NCI-H526 treated with DMSO at 0.1 percent for 48 hours (cell line): ENCODE measurements at places on chromosomes 6 and 20.

GRCh38 chr6:163384510-163384909 lies 30.0 kb upstream of the QKI start:
- no peak for DNase-seq

DNA sequence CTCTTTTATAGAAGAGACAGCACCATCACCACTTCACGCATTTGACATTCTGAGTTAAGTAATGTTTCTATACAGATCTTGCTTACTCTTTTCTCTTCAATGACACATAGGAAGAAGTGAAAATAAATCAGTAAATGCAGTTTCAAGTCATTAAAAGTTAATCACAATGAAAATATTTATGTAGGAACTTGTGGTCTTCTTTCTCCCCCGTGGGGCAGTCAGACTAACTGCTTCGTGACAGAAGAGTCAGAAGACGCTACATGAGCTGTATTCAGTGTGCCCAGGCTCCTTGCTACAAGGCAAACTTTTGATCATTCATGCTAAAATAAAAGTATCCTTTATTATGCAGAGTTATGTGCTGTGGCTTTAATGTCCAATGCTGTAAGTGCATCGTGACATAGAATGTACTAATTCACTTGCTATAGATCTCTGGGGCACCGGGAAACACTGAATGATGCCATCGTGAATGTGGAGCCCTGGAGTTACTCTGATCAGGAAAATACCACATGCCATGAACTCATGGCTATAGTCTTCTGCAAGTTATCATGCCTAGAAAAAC lies 117.8 kb upstream of the TRAF3IP2 start:
- DNase-seq, result no peak

- DNase-seq, result no peak
Observed at GRCh38 chr6:126312013-126312665, 27.8 kb upstream of the CENPW start.

- DNase-seq, result no peak
Observed at GRCh38 chr6:44590471-44590870, 203.0 kb downstream of the CDC5L start.

DNA sequence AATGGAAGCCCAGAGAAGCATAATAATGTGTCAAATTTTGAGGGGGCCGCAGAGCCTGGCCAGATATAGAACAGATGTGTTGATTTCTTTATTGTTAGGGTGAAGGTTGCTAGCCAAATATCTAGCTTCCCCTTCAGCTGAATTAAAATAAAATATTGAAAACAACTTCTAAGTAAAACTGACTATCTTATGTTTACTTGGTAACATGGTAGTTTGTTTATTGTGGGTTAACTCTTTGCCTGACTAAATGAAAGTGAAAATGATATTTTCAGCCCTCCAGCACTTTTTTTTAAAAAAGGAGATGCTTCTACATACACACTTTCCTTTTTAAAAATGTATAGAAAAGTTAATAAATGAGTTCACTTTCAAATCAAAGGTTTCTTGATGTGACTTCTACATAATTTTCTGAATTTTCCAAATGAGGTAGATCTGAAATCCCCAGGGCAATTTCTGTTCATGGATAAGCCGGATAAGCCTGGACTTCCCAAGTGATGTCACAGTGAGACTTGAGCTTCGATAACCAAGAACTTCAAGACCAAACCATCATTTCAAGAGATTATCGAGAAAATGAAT lies 172.1 kb upstream of the OLIG3 start:
- no peak for DNase-seq

- DNase-seq, result no peak
Observed at GRCh38 chr6:139165324-139165723, 30.4 kb downstream of the HECA start.

DNA sequence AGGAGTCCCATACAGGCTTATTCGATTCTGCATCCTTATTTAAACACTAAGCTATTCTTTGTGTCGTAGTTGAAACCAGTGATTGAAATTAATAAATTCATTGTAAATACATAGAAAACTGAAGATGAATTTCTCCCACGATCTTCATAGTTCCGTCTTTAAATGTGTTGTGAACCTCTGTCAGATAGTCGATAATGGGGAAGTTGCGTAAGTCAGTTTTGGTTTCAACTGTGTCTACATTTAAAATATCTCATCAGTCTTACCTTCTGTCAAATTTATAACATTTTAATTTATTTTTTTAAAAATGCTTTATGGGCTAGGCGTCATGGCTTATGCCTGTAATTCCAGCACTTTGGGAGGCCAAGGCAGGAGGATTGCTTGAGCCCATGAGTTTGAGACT lies 12.7 kb downstream of the STX11 start:
- no peak for DNase-seq

DNA sequence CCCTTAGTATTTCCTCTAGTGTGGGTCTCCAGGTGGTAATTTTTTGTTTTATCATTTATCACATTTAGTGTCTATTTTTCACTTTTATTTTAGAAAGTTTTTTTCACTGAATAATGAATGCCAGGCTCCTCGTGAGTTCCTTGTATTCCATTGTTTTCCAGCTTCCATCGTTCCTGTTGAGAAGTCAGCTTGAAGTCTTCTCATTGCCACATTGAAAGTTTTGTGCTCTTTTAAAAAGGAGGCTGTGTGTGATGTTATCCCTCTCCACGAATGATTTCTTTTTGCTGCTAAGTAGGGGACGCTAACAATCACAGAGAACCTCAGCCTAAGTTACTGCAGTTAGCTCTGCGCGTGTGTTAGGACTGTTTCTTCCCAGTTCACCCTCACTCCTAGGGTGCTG lies 194.5 kb downstream of the TAF4 start:
- no peak for DNase-seq

- DNase-seq, result peak; percentile 92
Observed at GRCh38 chr6:45416700-45417099, 39.0 kb upstream of the SUPT3H start.

GRCh38 chr6:111994791-111995190 lies 59.1 kb upstream of the CCN6 start:
- no peak for DNase-seq

- no peak for DNase-seq
Observed at GRCh38 chr6:25606151-25606550, 45.9 kb upstream of the SCGN start.

GRCh38 chr20:24567508-24567907 lies 98.1 kb downstream of the SYNDIG1 start:
- DNase-seq, result no peak

DNA sequence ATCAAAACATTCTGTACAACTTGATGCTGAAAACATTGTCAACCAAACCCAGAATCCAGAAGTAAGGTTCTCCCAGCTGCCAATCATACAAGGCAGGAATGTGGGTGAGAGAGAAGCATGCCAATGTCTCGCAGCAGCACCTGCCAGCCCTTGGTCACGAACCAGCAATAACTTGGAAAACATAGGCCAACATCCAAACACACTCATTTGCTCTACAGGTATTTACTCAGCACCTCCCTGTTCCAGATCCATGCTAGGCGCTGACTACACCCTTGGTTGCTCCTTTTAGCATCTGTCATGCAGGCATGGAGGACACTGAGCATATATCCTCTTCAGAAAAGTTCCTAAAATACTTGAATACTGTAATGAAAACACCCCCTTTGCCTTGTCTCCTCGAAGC lies 63.6 kb downstream of the FAXC start:
- DNase-seq, result no peak

GRCh38 chr6:5599127-5599526 lies 337.8 kb downstream of the FARS2 start:
- DNase-seq, result no peak

DNA sequence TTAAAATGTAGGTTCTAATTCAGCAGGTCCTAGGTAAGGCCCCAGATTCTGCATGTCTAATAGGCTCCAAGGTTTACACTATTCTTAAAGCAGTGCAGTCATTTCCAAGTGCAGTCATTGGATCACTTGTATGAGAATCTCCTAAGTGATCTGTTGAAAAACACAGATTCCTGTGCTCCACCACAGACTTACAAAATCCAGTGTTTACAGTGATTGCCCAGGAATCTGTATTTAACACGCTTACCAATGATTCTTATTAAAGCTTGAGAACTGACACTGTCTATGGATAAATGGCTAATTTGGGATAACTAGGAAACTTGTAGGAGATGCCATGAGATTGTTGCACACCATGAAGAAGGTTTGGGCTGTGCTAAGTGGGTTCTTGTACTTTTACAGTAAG lies 104.6 kb upstream of the PLEKHG1 start:
- no peak for DNase-seq

- no peak for DNase-seq
Observed at GRCh38 chr6:53250176-53251032, 98.3 kb downstream of the ELOVL5 start.

DNA sequence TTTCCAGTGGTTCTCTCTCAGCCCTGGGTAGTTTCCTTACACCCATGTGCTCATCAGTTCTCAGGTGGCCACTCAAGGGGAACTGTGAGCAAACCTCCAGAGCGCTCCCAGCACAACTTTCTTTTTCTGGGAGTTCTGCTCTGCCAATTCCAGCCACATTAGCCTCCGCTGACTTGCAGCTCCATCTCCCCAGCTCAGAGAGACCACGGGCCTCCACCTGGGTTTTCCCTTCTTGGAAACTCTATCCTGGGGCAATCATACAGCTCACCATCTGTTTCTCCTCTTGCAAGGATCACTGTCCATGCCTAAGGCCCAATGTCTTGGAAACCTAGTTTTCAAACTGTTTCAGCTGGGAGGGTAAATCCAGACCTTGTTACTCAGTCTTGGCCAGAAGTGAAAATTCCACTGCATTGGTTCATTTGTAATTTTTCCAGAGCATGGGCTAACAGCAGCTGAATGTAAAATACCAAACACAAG lies 129.9 kb downstream of the EYA2 start:
- DNase-seq, result no peak

- DNase-seq, result no peak
Observed at GRCh38 chr20:31906001-31906400, 35.6 kb downstream of the TTLL9 start.

GRCh38 chr6:148175550-148176188 lies 167.0 kb upstream of the SASH1 start:
- no peak for DNase-seq

- no peak for DNase-seq
Observed at GRCh38 chr6:114989279-114989964, 646.6 kb upstream of the HS3ST5 start.

DNA sequence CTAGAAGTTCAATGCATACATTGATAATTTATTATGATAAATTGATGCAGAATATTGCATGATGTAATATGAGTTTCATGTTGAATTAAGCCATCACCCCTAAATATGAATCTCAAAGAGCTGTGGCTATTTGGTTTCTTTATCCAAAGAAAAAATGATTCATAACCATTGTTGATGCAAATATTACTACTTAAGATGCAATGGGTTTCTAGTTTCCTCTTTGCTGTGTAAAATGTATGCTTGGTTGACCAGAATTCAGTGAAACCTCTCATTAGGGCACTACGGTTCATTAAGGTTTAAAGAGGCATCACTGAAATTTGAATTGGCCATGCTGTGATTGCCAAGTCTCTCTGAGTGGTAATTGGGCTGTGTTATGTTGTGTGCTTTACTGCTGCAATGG lies 492.5 kb upstream of the FLRT3 start:
- DNase-seq, result peak; percentile 29

GRCh38 chr6:44192428-44193041 lies 24.2 kb upstream of the MYMX start:
- no peak for DNase-seq

DNA sequence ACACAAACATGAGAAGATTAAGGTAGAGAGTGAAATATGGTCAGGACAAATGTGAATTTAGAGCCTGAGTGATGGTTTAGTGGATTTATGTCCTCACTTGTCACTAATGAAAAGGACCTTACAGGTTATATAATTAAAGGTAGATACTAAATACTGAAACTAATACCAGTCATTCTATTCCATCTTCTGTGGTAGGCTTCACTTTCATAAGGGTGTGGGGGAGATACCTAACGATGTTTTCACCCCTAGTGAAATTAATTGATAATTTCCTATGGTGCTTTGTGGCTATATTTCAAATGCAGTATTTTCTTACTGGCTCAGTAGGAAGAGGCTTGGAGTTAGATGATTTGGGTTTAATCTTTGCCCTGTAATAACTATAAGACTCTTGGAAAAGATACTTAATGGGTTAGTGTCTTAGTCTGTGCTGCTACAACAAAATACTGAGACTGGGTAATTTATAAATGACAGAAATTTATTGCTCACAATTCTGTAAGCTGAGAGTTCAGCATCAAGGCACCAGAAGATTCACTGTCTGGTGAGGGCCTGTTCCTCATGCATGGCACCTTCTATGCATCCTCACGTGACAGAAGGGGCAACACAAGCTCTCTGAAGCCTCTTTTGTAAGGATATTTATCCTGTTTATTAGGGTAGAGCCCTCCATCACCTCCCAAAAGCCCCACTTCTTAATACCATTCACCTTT lies 21.3 kb downstream of the RNF217 start:
- no peak for DNase-seq

- no peak for DNase-seq
Observed at GRCh38 chr6:96301023-96301422, 220.6 kb upstream of the UFL1 start.

- no peak for DNase-seq
Observed at GRCh38 chr20:43442282-43442880, 15.3 kb upstream of the SRSF6 start.

DNA sequence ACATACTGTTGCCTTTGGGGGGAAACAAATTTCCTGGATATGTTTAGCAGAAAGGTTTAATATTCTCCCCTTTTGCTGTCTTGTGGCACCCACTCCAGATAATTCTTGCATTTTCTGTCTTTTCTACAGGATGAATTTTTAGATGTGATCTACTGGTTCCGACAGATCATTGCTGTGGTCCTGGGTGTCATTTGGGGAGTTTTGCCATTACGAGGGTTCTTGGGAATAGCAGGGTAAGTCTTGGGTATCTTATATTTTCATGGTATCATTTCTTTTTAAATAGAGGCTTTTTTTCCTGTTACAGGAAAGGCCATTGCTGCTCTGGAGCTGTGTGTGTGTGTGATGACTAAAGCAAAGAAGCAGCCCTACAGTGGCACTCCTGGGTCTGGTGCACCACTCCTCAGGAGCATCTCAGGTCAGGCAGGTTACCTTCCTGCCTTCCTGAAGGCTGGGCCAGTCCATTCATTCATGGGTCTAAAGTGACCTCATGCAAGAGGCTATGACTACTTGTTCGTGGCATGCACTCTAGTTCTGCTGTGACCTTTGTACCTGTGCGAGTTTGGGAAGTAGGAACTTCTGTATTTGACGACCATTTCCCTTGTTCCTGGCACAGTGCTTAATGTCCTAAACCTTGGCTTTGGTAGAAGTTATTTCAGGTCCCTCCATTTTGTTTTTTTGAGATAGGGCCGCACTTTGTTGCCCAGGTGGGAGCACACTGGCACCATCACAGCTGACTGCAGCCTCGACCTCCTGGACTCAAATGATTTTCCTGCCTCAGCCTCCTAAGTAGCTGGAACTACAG lies 2.2 kb downstream of the RAB5IF start:
- DNase-seq, result no peak

- peak; percentile 72 for DNase-seq
Observed at GRCh38 chr20:8043687-8044282, 24.2 kb upstream of the TMX4 start.
